ENCODE measurements at places on chromosomes 6 and 20. TPM values are rescaled to one million over a fixed set of nuclear protein-coding genes. Genes with fewer than 3 reads are reported as not detected.

TRAPPC3L gene
- not detected for total RNA-seq

TFEB gene
- 3.8 TPM for total RNA-seq

CTSZ gene
- 109 TPM for total RNA-seq

BTN1A1 gene
- total RNA-seq = not detected

PLCB1 gene
- total RNA-seq = 5.1 TPM

TRIM40 gene
- not detected for total RNA-seq

AIF1 gene
- 0.33 TPM for total RNA-seq

OPN5 gene
- total RNA-seq = not detected

ECT2L gene
- total RNA-seq = not detected

JPH2 gene
- total RNA-seq = 2.4 TPM

CST5 gene
- 0.34 TPM for total RNA-seq

RAMACL gene
- 0.88 TPM for total RNA-seq

TBX18 gene
- 0.46 TPM for total RNA-seq

SLC17A9 gene
- 12.0 TPM for total RNA-seq

ESR1 gene
- not detected for total RNA-seq

GRCh38 chr6:11419763-11420453, 117.6 kb upstream of the TMEM170B start:
- no peak for DNase-seq

DNA sequence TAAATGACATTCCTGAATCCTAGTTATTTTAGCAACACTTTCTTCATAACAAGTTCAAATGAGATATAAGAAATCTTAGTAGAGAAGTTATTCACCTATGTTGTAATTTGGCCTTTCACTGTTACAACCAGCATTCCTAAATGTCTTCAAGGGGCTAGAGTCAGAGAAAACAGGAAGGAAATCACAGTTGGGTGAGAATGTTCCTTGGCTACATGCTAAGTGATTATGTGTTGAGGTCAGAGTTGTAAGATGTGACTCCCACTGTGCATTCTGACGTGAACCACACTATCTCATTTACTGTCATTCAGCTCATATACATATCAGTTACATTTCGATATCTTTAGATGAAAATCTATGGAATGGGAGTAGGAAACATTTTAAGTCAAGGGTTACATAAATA, 51.0 kb upstream of the MLIP start:
- DNase-seq = no peak

DNA sequence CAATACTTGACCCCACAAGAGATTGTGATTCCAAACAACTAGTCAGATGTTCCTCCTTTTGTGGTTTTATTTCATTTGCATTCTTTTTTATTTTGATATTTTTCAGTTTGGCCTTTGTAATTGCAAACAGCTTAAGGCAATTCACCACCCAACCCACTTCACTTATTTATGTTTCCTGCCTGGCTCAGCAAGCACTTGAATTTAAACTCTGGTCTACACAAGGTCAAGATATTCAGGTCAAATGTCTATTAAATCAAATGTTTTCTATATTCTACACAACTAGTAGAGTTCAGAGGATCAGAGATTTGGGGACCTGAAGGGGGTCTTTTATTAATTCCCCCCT, 100.1 kb downstream of the SGK1 start:
- no peak for DNase-seq

GRCh38 chr6:132919045-132919860, 104.9 kb downstream of the RPS12 start:
- peak; percentile 69 for DNase-seq

DNA sequence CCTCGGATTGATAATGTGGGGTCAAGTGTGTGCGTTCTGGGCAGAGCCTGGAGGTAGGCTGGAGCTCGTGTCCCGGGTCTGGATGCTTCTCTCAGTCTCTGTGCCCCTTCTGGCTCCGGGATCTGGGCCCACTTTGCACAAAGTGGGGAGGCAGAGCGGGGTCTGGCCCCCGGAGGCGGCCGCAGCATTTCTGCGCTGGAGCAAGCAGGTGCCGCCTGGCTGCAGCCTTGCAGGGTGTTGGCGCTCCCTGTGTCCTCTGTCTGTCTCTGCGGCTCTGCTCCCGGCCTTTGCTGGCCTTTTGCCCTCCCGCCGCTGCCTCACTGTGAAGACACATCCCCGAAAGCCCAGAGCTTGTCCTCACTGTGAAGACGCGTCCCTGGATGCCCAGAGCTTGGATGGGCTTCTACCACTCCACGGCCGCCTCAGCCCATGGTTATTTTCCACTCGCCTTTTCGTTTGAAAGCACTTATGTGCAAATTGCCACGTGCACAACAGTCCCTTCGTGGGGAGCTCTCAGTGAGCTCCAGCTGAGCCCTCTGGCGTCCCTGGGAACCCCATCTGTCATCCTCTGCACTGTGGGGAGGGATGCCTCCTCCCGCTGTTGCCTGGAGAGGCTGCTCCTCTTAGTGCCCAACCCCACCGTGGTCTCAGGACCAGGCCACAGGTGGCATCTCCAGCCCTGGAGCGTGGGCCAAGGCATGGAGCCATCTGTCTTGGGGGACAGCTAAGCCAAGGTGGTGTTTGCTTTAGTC, 17.4 kb downstream of the SLCO4A1 start:
- no peak for DNase-seq

- no peak for DNase-seq
These were observed 152.0 kb downstream of the BMP7 start for GRCh38 chr20:57114290-57115005.

- DNase-seq = no peak
These were observed 32.5 kb upstream of the MEI4 start for GRCh38 chr6:77620278-77620882.

GRCh38 chr6:151014404-151015100, 149.1 kb downstream of the MTHFD1L start:
- DNase-seq = no peak

DNA sequence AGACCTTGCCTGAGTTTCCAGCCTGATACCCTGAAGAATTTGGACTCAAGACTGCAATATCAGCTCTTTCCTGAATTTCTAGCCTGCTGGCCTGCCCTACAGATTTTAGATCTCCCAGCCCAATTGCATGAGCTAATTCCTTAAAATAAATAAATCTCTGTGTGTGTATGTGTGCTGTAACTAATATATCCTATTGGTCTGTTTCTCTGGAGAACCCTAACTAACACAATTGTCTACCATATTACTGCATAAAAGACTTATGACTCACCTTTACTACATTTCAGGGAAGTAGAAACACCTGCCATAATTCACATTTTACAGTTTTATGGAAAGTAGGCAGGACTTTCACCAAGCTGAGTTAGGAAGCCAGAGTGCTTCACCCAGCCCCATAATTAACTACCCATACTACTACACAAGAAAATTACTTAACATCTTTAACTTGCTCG, 90.7 kb upstream of the BEND6 start:
- DNase-seq = no peak

DNA sequence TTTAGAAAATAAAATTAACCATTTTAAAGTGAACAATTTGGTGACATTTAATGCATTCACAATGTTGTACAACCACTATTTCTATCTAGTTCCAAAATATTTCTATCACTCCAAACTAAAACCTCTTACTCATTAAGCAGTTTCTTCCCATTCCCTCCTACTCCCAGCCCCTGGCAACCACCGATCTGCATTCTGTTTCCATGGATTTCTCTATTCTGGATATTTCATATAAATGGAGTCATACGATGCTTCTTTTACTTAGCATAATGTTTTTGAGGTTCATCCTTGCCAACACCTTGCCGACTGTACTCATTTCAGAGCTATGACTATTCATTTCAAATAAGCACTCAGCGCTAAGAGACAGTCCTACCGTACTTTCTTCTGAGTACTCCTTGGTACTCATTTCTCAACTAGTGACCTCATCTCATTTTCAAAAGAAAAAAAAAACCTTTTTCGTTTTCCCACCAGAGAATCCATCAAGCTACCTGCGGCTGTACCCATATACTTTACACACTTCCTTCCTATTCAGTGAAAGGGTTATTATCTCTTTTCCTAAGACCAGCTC, 259.2 kb downstream of the UTRN start:
- no peak for DNase-seq

DNA sequence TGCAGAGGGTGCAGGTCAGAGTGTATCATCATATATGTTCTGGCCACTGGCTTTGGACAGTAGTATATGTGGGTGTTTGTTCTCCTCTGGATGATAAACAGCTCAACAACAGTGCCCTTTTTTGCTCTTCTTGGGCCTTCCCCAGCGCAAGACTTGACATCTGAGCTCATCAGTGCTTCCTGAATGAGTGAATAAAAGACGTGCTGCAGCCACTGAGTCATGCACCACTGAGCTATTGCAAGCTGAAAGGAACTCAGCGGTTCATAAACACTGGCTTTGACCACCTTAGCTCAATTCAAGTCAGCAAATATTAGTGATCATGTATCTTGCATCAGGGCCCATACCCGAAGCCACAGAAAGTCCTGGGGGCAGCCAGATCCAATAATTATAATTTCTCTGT, 105.3 kb upstream of the KCNG1 start:
- peak; percentile 73 for DNase-seq

DNA sequence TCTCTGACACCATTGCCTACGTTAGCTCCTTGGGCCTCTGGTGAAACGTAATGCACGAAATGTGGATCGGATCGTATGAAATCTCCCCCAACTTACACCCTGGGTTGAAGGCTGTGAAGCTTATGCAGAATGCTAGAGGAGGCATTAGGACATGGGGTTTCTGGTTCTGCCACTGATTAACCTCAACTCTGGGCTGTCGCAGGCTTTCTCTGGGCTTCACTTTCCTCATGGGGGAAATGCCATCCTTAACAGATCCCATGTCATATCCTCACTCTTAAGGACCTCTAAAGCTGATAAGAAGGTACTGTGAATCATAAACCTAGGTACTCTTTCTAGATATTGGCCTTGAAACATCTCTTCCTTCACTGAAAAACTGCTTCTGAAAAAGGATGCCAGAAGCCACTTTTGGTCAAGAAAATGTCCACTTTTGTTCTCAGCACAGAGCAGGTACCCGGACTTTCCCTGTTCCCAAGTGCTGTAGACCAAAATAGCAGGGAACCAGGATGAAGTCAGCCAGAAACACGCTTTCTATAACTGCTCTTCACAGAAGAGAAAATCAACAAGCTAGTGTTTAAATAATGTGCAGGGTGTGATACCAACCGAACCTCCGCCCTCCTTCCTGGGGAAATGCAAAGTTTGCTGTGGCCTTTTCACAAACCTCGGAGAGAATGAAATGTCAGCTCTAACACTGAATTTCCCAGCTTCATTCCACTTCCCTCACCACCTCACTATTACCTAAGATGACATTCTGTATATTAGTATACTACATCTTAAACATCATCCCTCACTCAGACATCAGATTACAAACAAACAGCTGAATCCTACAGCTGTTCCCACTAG, 118.9 kb downstream of the BACH2 start:
- no peak for DNase-seq

DNA sequence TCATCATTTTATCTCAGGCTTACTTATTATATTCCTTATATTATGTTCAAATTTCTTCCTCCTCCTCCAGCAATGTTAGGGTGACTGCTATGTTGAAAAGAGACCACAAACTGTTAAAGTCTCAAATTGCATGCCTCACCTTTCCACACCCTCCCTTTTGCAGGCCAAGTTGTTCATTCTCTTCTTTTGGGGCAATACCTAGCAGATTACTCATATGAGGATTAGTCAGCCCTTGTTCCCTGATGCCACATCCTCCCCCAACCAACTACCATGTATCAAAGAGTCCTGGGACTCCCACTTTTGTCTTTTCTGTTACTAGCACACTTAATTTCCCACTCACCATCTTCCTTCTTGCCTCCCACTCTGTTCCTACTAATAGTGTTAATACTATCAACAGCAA, 434.7 kb downstream of the BCKDHB start:
- peak; percentile 78 for DNase-seq

- DNase-seq = peak; percentile 1
These were observed 107.5 kb downstream of the FAXC start for GRCh38 chr6:99241905-99242534.

GRCh38 chr6:36594816-36595643, 868 bp downstream of the SRSF3 start:
- no peak for DNase-seq

DNA sequence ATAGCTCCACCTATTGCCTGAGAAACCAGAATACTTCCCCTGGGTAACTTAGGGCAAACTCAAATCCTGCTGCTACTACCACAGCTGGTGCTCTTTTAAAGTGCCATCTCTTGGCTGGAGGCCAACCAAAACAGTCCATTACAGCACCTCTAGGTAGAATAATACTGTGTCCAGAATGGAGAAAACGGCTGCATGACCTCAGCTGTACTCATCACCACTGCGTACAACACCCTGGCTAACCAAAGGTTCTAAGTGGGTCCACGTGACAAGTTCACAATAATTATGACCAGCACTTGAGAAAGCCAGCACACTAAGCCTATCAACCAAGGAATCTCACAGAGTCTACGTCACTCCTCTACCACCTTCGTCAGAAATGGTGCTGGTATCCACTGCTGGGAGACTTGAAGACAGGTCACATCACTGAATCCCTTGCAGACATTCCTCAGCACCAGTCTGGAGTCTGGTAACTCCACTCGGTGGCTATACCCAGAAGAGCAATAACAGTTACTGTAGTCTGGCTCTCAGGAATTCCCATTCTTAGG, 40.9 kb upstream of the PKIB start:
- DNase-seq = no peak

DNA sequence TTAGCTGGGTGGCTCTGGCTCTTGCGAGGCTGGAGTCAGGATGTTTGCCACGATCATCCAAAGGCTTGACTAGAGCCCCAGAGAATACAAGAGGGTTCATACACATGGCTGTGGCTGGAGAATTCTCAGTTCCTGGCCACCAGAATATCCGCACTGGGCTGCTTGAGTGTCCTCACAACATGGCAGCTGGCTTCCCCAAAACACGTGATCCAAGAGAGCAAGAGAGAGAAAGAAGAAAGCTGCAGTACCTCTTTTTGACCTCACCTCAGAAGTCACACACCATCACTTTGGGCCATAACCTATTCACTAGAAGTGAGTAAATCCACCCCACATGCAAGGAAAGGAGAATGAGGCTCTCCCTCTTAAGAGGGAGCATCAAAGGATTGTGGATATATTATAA, 21.5 kb upstream of the BPIFB1 start:
- DNase-seq = no peak

- no peak for DNase-seq
These were observed 82.9 kb downstream of the SLC35B3 start for GRCh38 chr6:8352335-8352965.

- DNase-seq = no peak
These were observed 32.6 kb upstream of the STX16 start for GRCh38 chr20:58618351-58619076.

GRCh38 chr6:18465410-18466154, 78.4 kb downstream of the RNF144B start:
- no peak for DNase-seq

DNA sequence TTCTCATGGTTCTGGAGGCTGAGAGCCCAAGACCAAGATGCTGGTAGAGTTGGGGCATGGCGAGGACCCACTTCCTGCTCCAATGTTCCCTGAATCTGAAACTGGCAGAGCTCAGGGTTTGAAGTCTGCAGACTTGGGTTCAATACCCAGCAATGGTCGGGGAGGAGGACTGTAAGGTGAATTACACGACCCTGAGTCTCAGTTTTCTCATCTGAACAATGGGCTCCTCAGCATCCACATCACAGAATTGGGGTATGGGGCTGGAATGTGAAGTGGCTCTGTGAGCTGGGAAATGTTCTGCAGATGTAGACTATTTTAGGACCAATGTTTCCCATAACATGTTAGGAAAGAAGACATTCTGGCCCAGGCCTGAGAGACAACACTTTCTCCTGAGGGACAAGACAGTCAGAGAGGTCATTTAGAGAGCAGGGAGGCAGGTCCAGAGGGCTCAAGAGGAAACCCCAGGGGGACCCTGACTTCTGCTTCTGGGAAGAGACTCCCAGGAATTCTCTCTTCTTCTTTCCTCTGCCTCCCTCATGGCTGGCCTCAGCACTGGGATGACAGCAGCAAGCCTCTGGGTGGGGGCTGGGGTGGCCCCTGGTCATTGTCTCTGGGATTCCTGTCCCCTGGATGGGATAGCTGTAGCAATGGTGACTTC, 141.3 kb upstream of the PMEPA1 start:
- DNase-seq = no peak
